Activated T-helper 1 cell treated with anti-CD3 and anti-CD28 coated beads, Interleukin-12 subunit alpha, Interleukin-12 subunit beta, Interleukin-2, Interleukin-4 antibody, amounts not matched to agents 30 ng/mL and 10 ng/mL and 1 ng/mL, durations not matched to agents 14 hours and 24 hours and 36 hours (primary cell): ENCODE measurements at places on chromosomes 6 and 20. TPM values are rescaled to one million over a fixed set of nuclear protein-coding genes. Genes with fewer than 3 reads are reported as not detected.

DNA sequence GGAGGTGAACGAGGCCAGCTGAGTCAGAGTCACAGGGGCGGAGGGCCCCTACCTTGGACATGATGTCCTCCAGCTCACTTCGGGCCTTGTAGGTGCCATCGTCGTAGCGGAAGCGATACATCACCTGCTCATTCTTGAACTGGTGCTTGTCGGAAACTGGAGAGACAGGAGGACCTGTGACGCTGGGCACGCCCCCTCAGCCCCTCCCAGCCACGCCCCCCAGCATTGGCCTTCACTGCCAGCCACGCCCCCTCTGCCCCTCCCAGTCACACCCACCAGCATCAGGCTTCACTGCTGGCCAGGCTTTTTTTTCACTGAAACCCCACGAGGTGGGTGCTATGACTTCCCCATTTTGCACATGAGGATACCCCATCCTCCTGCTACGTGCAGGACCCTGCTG, 148.2 kb downstream of the PREX1 start:
- H3K36me3 ChIP-seq, result peaks cover 33% of the 10 kb centered on the region
- H3K4me3 ChIP-seq, result no peak overlapping the region
- no peaks in the 10 kb centered on the region for H3K27me3 ChIP-seq
- no peak overlapping the region for H3K27ac ChIP-seq
- DNase-seq, result no peak
- H3K4me1 ChIP-seq, result peaks cover 6% of the 10 kb centered on the region

DNA sequence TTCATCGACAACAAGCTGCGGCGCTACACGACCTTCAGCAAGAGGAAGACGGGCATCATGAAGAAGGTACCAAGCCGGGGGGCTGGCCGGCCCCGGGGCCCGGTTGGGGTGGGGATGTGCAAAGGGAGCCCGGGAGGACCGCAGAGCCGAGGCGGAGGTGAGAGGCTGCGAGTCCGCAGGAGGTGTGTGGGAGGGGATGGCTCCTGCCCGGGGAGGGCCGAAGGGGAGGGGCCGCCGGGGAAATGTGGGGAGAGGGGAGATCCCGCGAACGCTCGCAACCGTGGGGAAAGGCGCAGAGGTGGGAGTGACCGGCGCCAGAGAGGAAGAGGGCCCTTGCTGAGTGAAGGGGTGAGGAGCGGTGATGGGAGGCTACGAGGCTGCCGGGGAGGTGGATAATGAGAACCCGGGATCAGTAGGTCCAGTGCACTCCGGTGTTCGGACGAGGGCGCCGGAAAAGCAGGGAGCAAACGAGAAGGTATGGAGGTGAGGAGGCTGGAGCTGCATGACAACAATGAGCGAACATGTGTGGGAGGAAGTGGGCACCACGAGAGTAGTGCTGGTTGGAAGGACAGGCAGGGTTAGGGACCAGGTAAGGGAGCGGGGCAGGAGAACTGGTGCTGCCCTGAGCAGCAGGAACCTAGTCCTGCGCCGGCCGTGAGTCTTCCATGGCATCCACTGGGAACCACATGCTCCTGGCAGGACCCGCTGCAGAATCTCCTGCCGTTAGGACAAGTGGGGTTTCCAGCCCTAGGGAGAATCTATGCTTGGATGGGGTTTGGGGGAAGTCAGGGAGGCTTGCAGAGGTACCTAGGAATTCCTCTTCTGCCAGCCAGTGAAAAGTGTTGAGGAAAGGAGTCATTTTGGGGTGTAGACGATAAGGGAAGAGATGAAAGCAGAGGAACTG, 1.3 kb downstream of the SRF start:
- H3K4me3 ChIP-seq, result peak overlapping the region; percentile 94
- H3K27me3 ChIP-seq, result peaks cover 2% of the 10 kb centered on the region
- peak; percentile 54 for DNase-seq
- H3K36me3 ChIP-seq, result peaks cover 21% of the 10 kb centered on the region
- H3K4me1 ChIP-seq, result peaks cover 44% of the 10 kb centered on the region
- H3K27ac ChIP-seq, result peak overlapping the region; percentile 81

GRCh38 chr20:60057866-60058807, 99.9 kb downstream of the CDH26 start:
- no peaks in the 10 kb centered on the region for H3K27me3 ChIP-seq
- H3K36me3 ChIP-seq, result no peaks in the 10 kb centered on the region
- DNase-seq, result no peak
- peak overlapping the region; percentile 87 for H3K27ac ChIP-seq
- peaks cover 41% of the 10 kb centered on the region for H3K4me1 ChIP-seq

DNA sequence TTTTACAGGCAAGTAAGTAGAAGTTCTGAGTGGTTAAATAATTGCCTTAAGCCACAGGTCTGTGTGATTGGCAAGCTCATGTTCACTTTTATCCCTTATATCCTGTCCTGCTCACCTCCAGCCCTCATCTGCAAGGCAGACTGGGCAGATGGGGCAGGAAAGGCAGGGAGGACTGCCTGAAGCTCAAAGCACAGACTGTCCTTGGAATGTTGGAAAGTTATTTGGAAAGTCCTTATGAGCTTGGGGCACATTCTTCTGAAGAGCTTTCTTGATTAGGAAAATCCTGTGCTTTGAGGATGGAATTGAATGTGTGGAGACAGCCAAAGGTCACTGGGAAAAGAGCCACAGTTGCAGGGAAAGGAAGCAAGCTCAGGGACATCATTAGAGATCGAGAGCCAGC, 48.9 kb upstream of the STK35 start:
- DNase-seq, result no peak
- H3K4me3 ChIP-seq, result no peak overlapping the region
- H3K27ac ChIP-seq, result no peak overlapping the region
- H3K27me3 ChIP-seq, result no peaks in the 10 kb centered on the region
- H3K4me1 ChIP-seq, result no peaks in the 10 kb centered on the region
- no peaks in the 10 kb centered on the region for H3K36me3 ChIP-seq

DOK5 gene
- 25.2 and 27.7 TPM in 2 replicates for total RNA-seq
